Esophagus squamous epithelium (tissue), 5 donors: ENCODE measurements at places on chromosomes 6 and 20.

DNA sequence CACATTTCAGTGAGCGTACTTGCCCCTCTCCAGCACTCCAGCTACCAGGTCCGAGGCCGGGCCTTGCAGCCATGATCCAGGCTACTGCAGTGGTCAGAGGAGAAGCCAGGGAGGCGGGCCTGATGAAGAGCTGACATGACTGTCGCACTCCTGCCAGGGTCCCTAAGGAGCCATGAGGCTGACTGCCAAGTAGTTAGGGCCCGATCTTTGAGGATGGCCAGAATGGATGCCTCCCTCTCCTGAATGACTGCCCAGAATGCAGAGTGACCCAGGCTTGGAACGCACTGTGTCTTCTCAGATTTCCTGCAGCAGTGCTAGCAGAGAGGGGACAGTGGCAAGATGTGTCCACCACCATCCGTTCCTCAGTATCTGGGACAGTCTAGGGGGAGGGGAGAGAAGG lies 24.7 kb upstream of the LRFN2 start:
- no peak for DNase-seq

GRCh38 chr6:134983823-134984222 lies 33.9 kb upstream of the ALDH8A1 start:
- no peak for DNase-seq

DNA sequence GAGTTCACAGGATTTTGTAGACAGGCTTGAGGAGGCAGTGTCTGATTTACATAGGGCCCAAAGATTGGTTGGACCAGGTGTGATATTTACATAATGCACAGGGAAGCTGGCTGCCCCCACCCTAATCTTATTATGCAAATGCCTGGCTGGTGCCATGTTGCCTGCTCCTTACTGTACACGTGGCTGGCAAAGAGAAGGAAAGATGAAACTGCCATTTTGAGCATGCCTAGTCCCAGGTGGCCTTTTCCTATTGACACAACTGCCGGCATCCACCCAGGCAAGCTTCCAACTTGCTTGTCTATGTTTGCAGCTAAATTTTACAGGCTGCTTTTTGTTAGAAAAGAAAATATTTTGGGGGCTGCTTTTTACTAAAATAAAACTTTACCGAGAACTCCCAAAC lies 174.6 kb downstream of the LMBRD1 start:
- no peak for DNase-seq

DNA sequence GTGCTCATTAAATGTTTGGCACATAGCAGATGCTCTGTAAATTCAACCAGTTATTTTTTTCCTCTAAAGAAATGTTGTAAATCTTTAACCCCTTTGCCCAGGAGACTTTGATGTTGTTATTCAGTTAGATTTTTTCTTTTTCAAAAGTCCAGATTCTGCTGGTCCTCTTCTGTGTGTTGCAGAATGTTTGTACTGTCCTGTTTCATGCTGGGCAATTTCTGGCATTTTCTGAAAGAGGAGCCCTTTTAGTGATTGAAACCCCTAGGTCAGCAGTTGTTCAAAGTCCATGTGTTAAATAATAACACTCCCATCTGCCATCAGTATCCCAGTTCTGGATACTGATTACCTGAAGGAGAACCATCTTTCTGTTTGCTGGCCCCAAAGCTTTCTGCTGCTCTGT lies 1.3 kb upstream of the SLC17A1 start:
- no peak for DNase-seq

- DNase-seq = no peak
Observed at GRCh38 chr6:53751417-53751816, 43.4 kb upstream of the LRRC1 start.

- no peak for DNase-seq
Observed at GRCh38 chr6:82442061-82442719, 78.6 kb downstream of the TPBG start.

DNA sequence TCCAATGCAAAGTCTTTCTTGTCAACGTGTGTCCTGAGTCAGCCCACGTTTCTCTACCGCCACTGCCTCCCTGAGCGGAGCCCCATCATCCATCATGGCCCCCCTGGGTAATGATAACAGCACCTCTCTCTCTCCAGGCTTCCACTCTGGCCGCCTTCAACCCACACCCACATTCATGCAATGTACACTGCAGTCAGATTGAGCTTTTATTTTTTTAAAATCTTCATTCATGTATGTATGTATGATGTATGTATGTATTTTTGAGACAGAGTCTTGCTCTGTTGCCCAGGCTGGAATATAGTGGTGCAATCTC lies 245.2 kb downstream of the PREX1 start:
- DNase-seq = no peak

- no peak for DNase-seq
Observed at GRCh38 chr6:157487110-157487773, 106.3 kb downstream of the ZDHHC14 start.

DNA sequence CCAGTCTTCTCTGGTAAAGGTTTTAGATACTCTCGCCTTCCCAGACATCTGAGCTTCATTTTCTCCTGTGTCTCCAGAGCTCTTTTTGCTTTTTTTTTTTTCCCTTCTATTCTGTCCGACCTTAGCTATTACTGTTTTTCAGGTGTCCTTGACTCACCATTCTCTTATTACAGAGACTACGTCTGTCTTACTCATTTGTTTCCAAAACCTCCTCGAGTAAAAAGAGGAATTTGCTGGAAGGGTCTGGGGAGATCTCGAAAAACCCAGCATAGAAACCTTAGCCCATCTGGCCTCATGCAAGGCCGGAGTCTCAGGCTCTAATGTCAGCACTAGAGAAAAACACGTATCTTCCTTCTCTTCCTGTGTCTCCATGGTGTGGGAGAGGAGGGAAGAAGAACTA lies 109.2 kb upstream of the CARMIL1 start:
- no peak for DNase-seq

- DNase-seq = no peak
Observed at GRCh38 chr20:10225439-10226060, 6.9 kb downstream of the SNAP25 start.

- no peak for DNase-seq
Observed at GRCh38 chr20:16671753-16672152, 58.1 kb upstream of the SNRPB2 start.

- no peak for DNase-seq
Observed at GRCh38 chr6:71330501-71330900, 41.9 kb downstream of the OGFRL1 start.

GRCh38 chr20:49179368-49180277 lies 8.5 kb downstream of the STAU1 start:
- DNase-seq = no peak

GRCh38 chr6:71387179-71387578 lies 98.6 kb downstream of the OGFRL1 start:
- DNase-seq = no peak

DNA sequence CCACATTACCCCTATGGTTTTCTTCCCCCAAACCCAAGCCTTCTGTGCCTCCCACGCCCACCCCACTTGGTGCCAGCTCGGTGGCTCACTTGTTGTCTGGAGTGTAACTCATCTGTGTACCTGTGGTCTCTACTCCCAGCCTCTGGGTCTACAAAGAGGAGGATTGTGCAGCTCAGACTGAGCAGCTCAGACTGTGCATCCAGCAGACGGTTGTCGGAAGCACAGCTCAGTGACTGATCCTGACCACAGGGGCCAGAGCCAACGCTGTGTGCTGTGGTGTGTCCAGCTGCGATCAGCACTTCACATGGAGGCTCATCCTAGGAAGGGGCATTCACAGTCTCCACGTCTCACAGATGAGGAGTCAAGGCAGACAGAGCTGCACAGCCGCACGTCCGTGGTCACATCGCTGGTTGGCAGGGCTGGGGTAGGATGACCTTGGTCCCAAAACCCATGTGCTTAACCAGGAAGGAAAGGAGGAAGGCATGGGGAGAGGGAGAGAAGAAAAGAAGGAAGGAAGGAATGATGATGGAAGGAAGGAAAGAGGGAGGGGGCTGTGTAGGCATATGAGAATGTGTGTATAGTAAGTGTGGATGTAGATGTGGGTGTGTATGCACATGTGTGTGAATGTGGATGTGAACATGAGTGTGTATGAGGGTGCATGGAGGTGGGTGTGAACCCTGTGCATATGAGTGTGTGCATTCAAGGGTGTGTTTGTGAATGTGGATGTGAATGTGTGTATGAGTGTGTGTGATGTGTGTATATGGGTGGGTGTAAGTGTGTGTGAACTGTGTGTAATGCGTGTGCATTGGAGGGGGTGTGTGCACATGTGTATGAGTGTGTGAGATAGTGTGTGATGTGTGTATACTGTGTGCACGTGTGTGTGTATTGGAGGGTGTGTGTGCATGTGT lies 28.2 kb upstream of the STX16 start:
- DNase-seq = no peak

GRCh38 chr20:44215125-44215524 lies 4.6 kb upstream of the OSER1 start:
- no peak for DNase-seq

- no peak for DNase-seq
Observed at GRCh38 chr20:23078351-23079015, 7.6 kb downstream of the CD93 start.

DNA sequence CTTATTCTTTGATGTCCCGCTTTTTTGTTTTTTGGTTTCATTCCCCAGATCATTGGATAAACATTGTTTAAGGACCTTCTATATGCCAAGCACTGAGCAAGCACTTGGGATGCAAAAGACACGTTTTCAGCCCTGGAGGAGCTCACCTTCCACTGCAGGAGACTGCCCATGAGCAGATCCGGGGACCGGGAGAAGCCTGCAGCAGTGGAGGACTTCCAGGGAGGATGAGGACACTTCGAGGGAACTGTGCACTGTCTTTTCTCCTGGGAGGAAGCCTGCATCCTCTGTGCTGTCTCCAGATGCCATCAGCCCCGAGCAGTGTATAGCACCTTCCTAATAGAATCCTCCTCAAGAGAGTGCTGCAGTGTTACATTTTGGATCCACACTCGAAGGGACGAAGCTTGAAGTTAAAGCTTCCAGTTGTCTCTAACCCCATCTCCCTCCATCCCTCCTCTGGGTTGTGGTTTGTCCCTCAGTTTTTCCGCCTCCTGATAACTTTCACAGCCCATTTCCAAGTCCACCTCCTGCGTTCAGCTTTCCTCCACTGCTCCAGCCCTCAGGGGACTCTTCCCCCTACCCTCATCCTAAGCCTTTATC lies 5.8 kb upstream of the KCNG1 start:
- DNase-seq = no peak

GRCh38 chr6:27894839-27895762 lies 17.1 kb downstream of the OR2B2 start:
- DNase-seq = no peak

- DNase-seq = no peak
Observed at GRCh38 chr6:67567842-67568241, 1067.2 kb upstream of the ADGRB3 start.

GRCh38 chr6:6284221-6284966 lies 36.1 kb downstream of the F13A1 start:
- DNase-seq = no peak
